IPS-NIHi11 (cell line): ENCODE measurements at places on chromosomes 6 and 20.

- no peak for DNase-seq
Observed at GRCh38 chr20:3047486-3048419, 1.9 kb downstream of the MRPS26 start.

DNA sequence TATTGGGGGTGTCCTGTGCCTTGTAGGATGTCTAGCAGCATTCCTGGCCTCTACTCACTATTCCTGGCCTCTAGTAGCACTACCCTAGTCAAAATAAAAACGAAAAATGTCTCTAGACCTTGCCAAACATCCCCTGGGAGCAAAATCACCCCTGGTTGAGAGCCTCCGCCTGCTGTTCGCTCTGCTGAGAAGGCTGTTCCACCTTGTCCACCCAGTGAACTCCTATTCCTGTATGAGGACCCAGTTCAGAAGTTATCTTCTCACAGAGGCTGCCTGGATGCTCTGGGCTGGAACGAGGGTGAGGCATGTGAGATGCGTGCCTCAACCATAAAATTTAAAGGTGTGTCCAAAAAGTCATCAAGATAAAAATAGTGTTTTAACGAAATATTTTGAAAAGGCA, 101.9 kb downstream of the TOX2 start:
- no peak for DNase-seq

GRCh38 chr6:34656378-34657036, 40.1 kb downstream of the ILRUN start:
- peak; percentile 17 for DNase-seq

- DNase-seq: no peak
Observed at GRCh38 chr6:48027704-48028435, 83.1 kb downstream of the PTCHD4 start.

DNA sequence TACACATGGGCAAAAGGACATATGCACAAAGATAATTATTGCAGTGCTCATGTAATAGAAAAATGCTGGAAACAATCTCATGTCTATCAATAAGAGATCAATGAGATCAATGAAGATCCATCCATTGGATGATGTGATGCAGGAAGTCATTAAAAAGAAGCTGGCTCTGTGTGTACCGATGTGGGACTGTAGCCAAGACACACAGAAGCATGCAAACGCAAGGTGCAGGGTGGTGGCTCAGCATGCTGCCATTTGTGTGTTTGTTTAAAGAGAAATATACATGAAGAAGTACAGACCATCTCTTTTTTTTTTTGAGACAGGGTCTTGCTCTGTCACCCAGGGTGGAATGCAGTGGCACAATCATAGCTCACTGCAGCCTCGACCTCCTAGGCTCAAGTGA, 33.1 kb upstream of the KCNB1 start:
- no peak for DNase-seq
